ENCODE measurements at places on chromosomes 5 and 9.

GRCh38 chr9:14052359-14052758, 261.6 kb downstream of the NFIB start:
- DNase-seq: no peak

GRCh38 chr5:59542851-59543820, 350.4 kb downstream of the PDE4D start:
- DNase-seq: peak; percentile 72

DNA sequence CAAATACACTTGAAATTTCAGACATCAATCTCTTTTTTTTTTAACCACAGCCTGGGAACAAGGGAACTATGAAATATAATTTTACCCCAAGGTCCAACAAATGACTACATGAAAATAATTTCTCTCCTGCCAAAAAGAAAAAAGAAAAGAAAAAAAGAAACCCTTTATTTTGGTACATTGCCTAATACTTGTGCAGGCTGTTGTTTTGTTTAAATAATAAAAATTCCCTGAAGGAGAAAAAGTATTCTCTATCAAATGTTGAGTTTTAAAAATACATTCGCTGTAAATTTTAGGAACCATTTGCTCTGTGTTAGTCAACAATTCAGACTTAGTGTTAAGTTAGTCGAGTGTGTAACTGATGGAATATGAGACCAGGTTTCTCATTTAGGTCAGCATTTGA, 155.4 kb downstream of the PRDM6 start:
- no peak for DNase-seq

GRCh38 chr5:170557314-170557713, 53.5 kb downstream of the KCNIP1 start:
- DNase-seq: no peak

- peak; percentile 16 for DNase-seq
Measured at GRCh38 chr9:131503626-131504465, 1.1 kb downstream of the POMT1 start.

DNA sequence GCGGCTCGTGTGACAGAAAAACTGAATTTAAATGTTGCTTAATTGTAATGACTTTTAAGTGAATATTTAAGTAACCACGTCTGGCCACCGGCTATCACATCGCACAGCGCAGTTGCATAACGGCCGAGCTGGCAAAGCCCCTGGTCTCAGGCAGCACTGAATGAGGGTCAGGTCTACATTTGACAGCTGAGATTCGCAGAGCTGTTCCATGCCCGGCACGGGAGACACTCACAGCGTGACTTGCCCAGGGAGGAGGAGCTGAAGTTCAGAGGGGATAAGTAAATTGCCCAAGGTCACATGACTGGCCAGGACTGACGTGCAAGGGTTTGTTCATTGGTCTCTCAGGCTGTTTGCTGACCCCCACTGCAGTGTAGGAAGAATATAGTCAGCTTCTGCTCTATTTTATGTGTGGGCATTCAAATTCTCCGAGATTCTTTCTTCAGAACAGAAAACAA, 17.4 kb upstream of the COL5A1 start:
- DNase-seq: no peak

DNA sequence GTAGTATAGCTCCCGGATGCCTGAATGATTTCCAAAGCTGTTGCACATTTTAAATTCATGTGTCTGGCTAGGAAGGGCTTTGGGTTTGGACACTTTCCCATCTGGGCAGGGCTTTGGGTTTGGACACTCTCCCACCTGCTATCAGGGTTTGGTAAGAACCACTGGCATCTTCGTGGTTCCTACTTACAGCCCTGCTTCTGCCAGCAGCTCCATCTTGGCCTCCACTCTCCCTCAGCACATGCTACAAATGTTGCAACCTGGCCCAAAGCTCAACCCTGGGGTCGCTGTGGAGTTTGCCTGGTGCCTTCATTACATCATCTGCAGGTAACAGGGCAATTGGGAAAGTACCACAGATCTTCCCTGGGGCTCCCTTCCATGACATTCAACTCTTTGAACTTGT, 3.5 kb downstream of the TMCO6 start:
- DNase-seq: peak; percentile 56

DNA sequence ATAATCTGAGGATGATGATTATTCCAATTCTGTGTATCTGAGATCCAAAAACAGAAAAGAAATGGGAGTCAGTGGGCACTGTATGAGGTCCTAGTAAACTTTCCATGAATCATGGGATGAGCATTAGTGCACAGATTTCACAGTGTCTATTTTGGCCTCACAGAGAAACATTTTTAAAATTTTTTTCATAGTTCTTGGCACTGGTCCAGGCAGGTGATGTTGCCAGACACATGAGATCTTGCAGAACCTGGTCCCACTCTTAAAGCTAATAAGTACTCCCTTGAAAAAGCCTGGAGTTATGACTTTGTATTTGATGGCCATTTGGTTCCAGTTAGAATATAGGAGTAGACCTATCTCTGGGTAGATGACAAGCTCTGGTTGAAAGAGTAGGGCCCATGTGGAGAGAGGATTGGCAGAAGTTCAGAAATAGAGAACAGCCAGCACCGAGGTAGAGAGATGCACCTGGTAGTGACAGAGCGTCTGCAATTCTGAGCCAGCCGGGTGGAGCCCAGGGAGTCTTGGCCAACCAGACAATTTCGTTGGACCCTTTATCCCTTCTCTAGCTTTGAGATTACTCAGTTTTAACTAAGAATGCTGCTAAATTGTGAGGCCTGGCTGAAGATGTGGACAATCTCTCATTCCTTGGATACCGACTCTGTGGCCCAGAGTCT, 6.3 kb upstream of the TNFSF15 start:
- no peak for DNase-seq

GRCh38 chr9:129005336-129005997, 22.7 kb downstream of the SH3GLB2 start:
- DNase-seq: no peak
